ENCODE measurements at places on chromosomes 5 and 9. TPM values are rescaled to one million over a fixed set of nuclear protein-coding genes. Genes with fewer than 3 reads are reported as not detected.

The OR1Q1 gene
- not detected for total RNA-seq

The PCDHGA8 gene
- 2.8 TPM for total RNA-seq

The ODF2 gene
- total RNA-seq: 56.0 TPM

The BAAT gene
- total RNA-seq: 0.23 TPM

The ZDHHC11 gene
- 2.1 TPM for total RNA-seq

The FBP2 gene
- total RNA-seq: not detected

The PCDHGB5 gene
- total RNA-seq: 30.9 TPM

The SPRY4 gene
- total RNA-seq: 11.3 TPM

The CCNO gene
- total RNA-seq: not detected

The PCDHB16 gene
- total RNA-seq: 0.30 TPM

The MELK gene
- total RNA-seq: 3.0 TPM

All from smooth muscle cell of the umbilical artery (primary cell).